ENCODE measurements at places on chromosomes 5 and 9.

DNA sequence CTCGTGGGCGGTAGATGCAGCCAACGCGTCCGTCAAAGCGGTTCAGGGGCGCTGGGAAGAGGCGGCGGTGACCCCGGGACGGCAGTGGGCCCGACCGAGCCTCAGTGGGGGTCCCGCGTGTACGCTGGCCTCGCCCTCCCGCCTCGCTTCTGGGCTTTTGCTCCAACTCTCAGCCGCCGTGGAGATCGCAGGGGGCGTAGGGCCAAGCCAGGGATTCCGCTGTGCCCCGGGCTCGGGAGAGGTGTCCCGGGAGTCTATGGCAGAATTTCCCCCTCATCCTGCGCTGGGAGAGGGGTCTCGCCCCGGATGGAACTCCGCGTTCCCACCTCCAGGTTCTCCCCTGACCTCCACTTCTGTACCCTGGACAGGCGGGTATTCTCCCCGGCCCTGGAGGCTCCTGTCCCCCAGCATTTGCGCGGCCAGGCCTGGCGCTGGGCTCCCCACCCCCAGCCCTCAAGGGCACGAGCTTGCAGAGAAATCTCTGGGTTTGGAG, 131.9 kb downstream of the MRPL36 start:
- no peak for DNase-seq

DNA sequence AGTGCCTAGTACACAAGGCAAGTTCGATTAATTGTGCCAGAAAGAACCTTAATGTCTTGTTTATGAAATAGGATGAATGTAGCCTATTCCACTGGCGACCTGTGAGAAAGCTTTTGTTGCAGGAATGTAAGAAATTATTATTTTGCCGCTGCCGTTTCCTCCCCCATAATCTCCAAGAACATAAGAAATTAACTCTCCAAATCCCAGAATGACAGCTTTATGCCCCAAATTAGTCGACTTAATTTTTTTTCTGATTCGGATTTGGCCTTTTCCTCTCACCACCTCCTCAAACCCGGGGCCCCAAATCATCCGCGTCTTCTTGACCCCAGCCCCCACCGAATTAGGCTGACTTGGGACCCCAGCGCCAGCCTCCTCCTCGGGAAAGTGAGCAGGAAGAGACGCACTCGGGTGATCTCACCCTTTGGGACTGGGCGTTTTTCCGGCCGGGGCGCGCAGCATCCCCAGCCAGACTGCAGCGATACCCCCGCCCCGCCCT, 682 bp upstream of the SPTAN1 start:
- DNase-seq = no peak

- DNase-seq = no peak
These were observed 106.1 kb downstream of the IRX1 start for GRCh38 chr5:3701694-3702093.

DNA sequence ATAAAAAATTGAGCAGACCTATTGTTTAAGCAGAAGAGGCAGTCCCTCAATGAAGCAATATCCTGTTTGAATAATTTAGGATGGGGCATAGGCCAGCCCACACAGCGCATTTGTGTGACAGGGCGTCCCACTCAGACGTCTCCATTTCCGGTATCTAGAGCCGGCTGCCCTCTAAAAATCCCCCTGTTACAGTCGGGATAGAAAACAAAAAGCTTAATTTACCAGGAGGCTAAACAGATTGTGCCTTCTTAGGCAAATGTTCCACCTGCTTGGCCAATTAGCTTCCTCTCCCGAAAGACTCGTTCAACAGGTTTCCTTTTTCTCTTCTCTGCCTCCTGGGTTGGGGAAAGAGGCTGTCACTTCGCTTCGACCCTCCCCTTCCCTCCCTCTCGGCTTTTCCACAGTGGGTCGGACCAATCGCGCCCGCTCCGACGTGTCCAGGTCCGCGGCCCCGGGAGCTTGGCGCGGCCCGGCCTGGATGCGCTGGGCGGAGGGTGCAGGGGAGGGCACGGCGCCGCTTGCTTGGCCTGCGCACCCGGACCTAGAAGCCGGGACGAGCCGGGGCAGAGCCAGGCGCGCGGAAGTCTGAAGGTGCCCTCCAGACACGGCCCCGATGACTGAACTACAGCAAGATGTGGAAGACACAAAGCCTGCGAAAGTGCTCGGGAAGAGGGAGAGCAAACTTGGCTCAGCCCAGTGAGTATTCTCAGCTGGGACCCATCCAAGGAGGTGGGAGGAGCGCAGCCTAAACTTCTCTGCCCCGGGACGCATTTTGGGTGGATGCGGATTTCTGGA, at the start of gene GRAMD2B:
GRAMD2B (plus strand) TSS at position 416 of the 795 bp plus-strand sequence; CDS start at position 614, 198 bp downstream.
- DNase-seq = peak; percentile 79

- DNase-seq = no peak
These were observed 2.5 kb downstream of the SH3TC2 start for GRCh38 chr5:149060325-149060724.

DNA sequence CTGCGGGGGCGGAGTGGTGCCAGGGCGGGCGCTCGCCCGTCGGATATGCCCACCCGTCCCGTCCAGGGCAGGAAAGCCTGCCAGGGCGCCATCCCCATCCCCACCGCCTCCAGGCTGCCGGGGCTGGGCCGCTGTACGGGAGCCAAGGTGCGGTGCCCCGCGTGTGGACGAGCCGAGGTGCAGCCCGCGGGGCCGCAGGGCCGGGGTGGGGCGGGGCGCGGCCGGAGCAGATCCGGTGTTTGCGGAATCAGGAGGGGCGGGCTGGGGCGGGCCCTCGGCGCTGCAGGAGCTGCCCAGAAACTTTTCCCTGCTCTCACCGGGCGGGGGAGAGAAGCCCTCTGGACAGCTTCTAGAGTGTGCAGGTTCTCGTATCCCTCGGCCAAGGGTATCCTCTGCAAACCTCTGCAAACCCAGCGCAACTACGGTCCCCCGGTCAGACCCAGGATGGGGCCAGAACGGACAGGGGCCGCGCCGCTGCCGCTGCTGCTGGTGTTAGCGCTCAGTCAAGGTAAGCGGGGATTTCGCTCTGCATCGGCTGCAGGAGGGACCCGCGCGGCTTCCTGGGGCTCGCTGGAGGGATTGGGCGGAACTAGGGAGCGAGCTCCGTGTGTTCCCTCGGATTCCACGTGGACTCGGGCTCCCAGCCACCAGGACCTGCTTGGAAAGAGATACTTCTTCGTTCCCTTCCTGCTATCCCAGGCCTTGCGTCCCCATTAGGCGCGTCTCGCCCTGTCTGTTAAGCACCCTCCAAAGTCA, at the start of gene ITGA2:
ITGA2 (plus strand) TSS at position 328 of the 756 bp plus-strand sequence; CDS start at position 445, 117 bp downstream.
- peak; percentile 19 for DNase-seq

GRCh38 chr9:86664603-86665002, 282.7 kb downstream of the GAS1 start:
- DNase-seq = no peak

- DNase-seq = no peak
These were observed 256.2 kb downstream of the FER start for GRCh38 chr5:109003928-109004327.

DNA sequence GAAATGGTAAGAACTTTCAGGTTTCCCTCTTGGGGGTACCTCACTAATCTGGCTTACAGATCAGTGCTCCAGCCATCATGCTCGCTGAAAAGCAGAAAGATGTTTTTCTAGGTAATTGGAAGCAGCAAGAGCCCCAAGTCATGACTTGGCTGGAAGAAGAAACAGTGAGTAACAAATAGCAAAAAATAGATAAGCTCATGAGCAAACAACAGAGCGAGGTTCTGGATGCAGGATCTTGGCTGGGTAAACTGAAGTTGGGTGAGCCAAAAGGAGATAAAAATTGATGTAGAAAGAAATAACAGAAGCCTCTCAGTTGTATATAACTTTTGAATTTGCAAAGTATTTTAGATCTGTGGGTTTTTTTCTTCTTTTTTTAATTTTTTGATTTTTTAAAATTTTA, 110.1 kb downstream of the INSYN2B start:
- DNase-seq = no peak

- no peak for DNase-seq
These were observed 176.8 kb downstream of the ISL1 start for GRCh38 chr5:51559921-51560658.

- no peak for DNase-seq
These were observed 62.8 kb downstream of the TLE1 start for GRCh38 chr9:81626511-81626910.

DNA sequence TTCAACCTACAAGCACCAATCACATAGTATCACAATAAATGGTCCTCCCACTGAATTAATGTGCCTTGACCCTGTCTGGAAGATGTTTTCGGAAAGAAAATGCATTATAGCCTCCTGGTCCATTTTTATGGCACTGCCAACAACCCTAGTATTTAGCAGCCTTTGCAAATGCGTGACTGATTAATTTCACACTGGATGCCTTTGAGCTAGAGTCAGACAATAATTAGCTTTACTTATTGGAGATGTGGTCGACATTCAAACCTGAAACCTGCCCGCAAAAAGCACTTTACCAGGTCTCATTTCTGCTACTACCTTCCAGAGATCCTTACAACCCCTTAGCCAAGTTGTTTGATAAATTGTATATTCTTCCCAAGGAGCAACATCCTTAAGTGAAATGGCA, 119.3 kb upstream of the DPYSL3 start:
- DNase-seq = no peak

GRCh38 chr9:127049044-127049443, 73.4 kb downstream of the ANGPTL2 start:
- DNase-seq = no peak

DNA sequence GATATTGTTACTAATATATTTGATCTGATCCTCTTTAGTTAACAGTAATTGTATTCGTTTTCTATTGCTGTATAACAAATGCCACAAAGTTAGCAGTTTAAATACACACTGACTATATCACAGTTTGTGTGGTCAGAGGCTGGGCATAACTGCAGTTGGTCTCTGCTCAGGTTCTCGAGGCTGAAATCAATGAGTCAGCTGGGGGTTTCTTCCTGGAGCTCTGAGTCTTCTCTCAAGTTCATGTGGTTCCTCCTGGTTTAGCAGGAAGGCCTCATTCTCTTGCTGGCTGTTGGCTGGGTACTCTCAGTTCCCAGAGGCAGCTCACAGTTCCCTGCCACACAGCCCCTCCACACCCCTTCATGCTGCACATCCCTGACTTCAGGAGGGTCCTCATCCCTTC, 20.7 kb downstream of the COL23A1 start:
- DNase-seq = no peak

- DNase-seq = no peak
These were observed 8.9 kb downstream of the WDR5 start for GRCh38 chr9:134144801-134145200.

DNA sequence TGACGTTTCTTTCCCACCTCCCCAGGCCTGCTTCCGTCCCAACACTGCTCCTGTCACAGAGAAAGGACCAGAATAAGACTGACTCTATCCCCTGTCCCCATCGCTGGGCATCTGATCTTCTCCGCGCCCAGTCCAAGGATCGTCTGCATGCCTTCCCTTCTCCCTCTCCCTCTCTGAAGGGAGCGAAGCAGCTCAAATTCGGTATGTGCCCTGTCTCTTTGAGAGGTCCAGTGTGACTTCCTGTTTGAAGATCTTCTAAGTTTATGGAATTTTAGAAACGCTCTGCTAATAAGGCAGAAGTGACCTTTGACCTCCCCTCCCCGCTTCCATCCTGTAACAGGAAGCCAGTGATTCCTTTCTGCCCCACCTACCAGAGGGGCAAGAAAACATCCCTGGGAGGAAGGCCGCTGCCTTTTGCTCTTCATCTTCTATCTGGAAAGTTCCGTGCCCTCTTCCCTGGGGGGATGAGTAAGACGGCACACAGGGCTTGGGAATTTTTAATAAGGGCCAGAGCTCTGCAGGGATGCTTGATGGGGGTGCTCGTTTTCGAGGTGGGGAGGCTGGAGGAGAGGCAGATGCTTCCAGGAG, 40.7 kb upstream of the RNU6ATAC start:
- DNase-seq = no peak

DNA sequence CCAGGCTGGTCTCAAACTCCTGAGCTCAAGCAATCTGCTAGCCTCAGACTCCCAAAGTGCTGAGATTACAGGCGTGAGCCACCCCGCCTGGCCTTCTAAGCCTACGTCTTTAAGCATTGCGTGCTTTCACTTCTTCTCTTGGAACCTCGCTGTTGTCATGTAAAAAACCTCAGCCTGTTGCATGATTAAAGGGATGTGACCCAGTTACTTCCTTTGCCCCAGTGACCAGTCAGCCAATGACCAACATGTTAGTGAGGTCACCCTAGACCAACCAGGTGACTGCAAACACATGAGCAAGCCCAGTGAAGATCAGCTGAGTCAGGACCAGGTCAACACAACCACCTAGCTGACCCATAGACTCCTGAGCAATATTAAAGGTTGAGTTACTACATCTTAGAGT, 10.5 kb downstream of the KIF4B start:
- no peak for DNase-seq

- DNase-seq = no peak
These were observed 64.1 kb upstream of the RAD23B start for GRCh38 chr9:107218829-107219485.

GRCh38 chr9:13731637-13732036, 452.1 kb upstream of the MPDZ start:
- no peak for DNase-seq

DNA sequence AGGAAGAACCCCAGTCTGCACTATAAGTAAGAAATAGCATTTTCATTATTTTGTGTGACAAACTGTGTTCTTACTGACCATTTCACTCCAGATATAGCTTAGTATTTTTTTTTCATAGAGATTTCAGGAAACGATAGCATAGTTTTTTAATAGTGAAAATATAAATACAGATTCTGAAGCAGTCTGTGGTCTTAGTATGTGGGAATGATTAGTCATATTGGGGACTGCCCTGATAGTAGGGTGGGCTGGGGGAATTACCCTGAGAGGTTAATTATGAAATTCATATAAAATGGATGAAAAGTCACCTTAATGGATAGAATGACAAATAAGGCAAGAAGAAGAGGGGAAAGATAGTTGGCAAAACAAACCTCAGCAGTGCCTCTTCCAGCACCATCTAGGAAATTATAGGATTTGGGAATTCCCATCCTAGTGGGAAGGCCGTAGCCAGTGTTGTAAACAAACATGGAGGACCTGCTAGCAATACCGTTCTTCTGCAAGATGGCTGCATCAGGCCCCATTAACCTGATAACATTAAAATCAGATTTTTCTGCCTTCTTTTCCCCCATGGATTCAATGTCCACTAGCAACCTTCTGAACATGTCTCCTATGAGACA, 23.7 kb upstream of the NR3C1 start:
- DNase-seq = no peak

GRCh38 chr5:34045996-34046395, 3.0 kb upstream of the C1QTNF3 start:
- no peak for DNase-seq

- no peak for DNase-seq
These were observed 321.5 kb downstream of the ENC1 start for GRCh38 chr5:74319076-74319475.
